Activated naive CD4-positive, alpha-beta T cell treated with anti-CD3 and anti-CD28 coated beads, Interleukin-2, amount 50 U/mL, for 72 hours (primary cell): ENCODE measurements at places on chromosomes 13 and 19. TPM values are rescaled to one million over a fixed set of nuclear protein-coding genes. Genes with fewer than 3 reads are reported as not detected.
A peak's percentile ranks its signal among the peaks of the same experiment; 100 is the strongest.

Gene NLRP5
- total RNA-seq, result not detected

GRCh38 chr13:29999492-30000369 lies 149.3 kb upstream of the UBL3 start:
- DNase-seq, result no peak

GRCh38 chr19:14434543-14435319 lies 1.6 kb downstream of the PKN1 start:
- no peak for DNase-seq

- no peak for DNase-seq
Observed at GRCh38 chr13:32136716-32137115, 105.1 kb downstream of the FRY start.

Gene ZNF420
- 8.5 TPM for total RNA-seq

Gene ADAMTSL5
- 6.0 TPM for total RNA-seq

GRCh38 chr19:2176337-2176994 lies 12.7 kb downstream of the DOT1L start:
- DNase-seq, result no peak

Gene CEACAM4
- not detected for total RNA-seq

DNA sequence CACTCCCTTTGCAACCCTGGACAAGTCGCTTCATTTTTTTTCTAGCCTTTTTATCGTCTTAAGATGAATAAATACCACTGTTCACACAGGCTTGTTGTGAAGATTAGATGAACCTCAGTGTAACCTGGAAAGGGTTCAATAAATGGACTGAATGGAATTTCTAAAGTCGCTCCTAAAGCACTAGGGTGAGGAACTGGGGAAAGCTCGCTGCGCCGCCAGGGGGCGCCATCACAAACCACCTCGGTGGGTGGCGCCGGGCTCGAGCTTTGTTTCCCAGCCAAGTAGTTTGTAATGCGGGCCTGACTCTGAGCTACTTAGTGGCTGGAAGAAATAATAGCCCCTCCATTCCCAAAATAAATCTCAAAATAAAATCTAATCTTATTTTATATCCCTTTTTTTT lies 2.2 kb upstream of the CEACAM6 start:
- DNase-seq, result peak; percentile 86
